DMS79 treated with DMSO at 0.1 percent for 48 hours (cell line): ENCODE measurements at places on chromosomes 16 and 17.
A peak's percentile ranks its signal among the peaks of the same experiment; 100 is the strongest.

GRCh38 chr17:69950701-69951418 lies 124.2 kb upstream of the KCNJ16 start:
- DNase-seq: no peak

DNA sequence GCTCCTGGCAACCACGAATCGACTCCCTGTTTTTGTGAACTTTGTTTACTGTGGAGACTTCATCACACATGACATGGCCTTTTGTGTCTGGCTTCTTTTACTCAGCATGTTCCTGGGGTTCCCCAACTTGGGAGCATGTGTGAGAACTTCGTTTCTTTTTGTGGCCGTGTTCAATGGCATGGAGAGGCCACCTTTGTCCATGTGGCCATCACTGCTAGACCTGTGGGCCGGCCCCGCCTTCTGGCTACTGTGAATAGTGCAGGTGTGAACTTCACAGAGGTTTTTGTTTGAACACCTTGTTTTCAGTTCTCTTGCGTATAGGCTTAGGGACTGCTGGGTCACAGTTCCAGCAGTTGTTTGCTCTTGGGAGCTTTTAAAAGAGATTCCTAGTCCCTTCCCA lies 5.7 kb upstream of the SLC38A8 start:
- no peak for DNase-seq

DNA sequence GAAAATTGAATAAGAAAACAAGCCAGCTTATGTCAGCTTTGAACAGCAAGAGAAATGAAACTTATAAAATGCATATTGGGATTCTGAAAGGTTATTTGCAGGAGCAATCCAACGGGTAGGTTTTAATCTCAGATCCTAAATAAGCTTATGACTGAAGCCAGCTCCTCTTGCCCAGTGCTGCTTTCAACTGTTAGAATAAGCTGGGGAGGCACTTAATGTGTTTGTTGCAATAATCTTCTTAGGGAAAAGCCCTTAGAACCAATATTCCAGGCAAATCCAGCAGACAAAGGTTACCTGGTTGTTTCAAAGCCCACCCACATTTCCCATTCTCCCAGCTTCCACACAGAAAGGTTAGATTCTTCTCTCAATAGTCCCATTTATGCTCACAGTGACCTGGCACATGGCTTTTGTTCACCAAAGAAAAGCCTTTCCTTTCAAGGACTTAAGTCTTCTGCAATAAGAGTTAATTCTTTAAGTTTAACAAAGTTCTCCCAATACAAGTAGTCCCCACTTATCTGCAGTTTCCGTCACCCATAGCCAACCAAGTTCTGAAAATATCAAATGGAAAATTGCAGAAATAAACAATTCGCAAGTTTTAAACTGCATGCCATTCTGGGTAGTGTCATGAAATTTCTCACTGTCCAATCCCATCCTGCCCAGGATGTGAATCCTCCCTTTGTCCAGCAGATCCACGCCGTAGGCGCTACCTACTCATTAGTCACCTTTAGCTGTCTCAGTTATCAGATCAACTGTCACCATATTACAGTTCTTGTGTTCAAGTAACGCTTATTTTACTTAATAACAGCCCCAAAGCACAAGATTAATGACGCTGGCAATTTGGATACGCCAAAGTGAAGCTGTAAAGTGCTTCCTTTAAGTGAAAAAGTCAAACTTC lies 5.9 kb downstream of the TEX2 start:
- no peak for DNase-seq

GRCh38 chr16:3645108-3645503 lies 9.4 kb upstream of the DNASE1 start:
- DNase-seq: no peak

GRCh38 chr16:82987767-82988166 lies 361.0 kb downstream of the CDH13 start:
- no peak for DNase-seq

DNA sequence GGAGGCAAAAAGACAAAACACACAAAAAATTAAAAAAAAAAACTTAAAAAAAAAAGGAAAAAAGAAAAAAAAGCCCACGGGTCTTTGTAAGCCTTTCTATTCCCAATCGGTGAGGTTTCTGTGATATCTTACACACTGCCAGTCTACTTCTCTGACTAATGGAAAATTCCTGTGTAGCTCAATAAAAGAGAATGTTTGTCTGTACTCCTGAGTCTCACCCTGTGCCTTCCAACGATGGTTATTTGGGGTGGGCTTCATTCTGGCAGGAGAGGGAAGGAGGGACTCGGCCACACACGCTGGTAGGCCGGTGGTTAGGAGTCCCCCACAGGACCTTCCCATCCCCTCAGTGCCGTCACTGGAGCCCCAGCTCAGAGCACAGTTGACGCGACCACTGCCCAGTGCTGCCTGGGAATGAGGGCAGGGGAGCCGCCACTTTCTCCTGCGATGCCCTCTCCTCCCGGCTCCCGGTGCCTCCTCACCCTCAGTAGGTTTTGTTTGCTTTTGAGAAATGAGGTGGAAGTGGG lies 68.0 kb downstream of the AMFR start:
- DNase-seq: no peak

- DNase-seq: no peak
Measured at GRCh38 chr17:50602836-50603235, 31.8 kb upstream of the ABCC3 start.

DNA sequence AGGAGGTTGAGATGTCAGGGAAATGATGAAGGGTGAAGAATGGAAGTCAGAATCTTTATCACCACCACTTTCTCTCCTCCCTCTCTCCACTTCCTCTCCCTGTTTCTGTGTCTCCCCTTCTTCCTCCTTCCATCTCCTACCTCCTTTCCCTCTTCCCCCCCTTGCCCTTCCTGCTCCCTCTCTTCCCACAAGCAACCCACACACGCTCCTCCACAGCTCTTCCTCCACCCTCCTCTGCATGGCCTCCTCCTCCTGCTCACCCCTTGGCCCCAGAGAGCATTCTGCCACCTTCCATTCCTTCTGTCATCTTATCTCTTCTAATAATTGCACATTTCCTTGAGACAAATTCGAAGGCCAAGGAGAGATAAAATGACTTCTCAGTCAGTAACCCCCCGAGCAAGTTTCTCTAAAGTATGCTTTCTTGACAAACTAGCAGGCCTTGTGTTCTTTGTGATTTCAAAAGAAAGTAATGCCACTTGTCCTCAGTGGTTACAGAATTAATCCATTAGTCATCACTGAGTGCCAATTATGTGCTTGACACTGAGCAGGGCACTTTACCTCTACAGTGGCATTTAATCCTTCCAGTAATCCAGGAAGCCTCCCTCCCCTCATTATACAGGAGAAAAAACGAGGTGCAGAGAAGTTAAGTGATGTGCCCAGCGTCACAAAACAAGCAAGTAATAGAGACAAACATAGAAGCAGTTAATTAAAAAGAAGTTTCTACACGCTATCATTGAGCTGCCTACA lies 72.3 kb upstream of the CCL1 start:
- DNase-seq: peak; percentile 96

- no peak for DNase-seq
Measured at GRCh38 chr16:79412783-79413225, 187.7 kb downstream of the MAF start.

DNA sequence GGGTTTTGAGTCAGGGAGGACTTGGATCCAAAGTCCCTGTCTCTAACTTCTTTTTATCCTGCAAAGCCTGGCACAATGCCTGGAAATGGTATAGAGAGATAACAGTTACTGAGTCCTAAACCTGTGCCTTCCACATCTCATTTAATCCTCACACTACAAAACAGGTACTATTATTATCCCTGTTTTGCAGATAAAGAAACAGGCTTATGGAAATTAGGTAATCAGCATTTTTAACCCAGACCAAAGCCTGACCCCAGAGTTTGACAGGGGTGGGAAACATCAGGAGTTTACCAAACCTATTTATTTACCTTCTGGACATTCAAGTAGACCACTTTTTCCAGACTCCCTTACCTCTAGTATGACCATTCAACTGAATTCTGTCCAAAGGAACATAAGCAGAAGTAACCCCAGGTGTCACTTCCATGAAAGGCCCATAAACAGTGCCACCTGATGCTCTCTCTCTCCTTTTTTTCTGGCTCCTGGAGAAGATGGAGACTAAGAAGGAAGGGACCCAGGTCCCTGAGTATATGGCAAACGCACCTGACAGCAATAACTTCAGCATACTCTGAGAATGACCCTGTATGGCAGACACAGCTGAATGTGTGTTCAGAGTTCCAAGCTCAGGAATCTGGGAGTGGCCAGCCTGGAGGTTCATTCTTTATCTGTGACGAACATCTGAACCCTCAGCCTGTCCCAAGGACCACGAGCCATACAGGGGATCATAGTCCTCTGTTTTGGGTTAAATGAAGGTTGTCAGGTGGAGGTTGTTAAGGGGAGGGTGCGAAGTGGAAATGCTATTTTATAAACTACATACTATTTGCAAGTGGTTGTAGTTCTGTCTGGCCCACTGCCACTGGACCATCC lies 62.7 kb downstream of the HLF start:
- DNase-seq: no peak

GRCh38 chr17:36127911-36128310 lies 24.3 kb downstream of the CCL4 start:
- DNase-seq: no peak

DNA sequence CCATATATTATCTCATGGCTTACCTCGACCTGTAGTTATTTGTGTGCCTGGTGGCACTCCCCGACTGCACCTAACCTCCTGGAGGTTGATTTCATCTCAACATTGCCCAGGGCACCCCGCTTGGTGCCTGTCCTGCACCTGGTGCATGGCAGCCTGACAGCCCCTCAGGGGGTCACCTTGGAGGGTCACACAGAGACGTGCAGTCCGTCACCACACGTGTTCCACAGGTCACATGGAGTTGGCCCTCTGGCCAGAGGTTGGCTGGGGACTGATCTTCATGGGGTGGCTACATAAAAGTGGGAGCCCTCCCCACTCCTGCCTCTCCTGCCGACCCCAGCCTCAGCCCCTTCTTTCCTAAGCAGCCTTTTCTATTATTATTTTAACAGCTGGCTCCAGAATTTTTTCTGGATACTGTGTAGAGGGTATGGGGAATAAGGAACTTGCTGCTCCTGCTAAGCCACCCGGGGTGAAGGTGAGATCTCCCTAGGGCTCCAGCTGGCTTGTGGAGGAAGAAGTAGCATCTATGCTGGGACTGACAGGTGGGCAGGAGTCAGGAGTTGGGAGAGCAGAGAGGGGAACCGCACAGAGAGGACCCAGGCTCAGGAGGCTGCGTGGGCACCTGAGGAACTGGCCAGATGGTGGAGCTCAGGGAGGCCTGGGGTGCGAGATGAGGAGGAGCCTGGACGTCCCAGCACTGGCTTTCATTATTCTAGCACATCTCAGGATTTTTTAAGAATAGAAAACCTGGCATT lies 12.5 kb upstream of the NKD1 start:
- no peak for DNase-seq
